Large intestine (tissue), 12 donors: ENCODE measurements at places on chromosomes 4 and X. TPM values are rescaled to one million over a fixed set of nuclear protein-coding genes. Genes with fewer than 3 reads are reported as not detected.

DNA sequence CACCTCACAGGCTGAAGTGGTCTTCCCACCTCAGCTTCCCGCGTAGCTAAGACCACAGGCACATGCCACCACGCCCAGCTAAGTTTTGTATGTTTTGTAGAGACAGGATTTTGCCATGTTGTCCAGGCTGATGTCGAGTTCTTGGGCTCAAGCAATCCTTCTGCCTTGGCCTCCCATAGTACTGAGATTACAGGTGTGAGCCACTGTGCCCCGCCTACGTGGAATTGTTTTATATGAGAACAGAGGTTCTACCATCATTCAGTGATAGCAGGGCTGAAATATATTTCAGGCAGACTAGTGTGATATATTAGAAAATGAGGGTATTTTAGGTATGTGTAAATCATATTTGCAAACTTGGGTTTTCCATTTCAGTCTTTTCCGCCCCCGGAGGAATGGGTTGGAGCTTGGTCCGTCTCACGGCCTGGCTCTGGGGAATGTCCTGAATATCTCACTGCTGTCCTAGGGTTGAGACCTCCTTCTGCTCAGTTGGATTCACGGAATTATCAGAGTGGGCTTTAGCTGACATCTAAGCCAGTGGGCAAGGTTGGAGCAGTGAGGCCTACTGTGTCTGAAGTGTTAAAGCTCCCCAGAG is 19.9 kb downstream of the NSD2 start:
- DNase-seq = no peak

DNA sequence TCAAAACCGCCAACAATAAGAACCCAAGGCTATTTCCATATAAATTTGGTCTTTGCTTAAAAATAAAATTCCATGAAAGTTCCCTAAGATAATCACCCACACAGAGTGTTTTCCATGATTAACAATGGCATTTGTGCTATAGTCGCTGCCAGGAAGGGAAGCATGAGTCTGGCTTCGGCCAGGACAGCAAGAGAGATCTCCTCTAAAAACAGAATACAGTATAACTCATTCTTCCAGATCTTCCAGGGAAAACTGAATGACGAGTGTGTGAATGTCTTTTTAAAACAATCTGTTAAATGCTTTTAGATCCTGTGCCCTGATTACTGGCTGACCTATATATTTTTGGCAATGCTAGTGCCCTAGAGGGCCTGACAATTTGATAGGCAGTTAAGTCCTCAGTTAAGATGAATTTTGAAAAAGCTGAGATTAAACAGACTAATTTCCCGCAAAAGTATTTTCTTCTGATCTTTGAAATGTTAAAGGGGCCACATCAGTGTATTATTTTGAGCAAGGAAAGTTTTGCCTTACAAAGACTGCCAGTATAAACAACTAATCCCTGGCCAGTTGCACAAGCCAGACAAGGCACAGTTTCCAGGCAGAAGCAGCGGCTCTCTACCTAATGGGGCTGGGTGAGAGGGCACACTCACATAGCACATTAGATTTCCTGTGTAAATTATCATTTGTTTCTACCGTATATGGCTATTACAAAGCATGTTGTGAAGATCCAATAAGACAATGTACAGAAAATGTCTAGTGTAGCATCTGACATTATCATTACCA is 127.3 kb downstream of the DCHS2 start:
- DNase-seq = no peak

DNA sequence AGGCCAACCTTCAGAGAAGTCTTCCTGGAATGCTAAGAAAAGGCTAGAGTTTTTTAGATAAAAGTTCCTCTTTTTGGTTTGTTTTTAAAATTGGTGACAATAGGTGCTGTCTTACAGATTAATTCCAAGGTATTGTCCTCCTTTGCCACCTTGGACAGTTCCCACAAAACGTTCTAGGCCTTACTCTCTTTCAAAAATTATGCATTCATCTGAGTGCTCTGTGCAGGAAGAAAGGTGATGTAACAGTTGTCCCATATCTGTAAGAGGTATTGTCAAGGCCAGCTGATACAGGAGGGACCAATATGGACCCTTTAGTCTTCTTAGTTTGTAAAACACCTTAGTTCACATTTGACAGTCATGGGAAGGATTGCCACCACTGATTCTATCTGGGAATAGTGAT is 15.9 kb upstream of the CXCL5 start:
- no peak for DNase-seq

- DNase-seq = no peak
Measured at GRCh38 chr4:5043579-5043978, 7.7 kb upstream of the STK32B start.

DNA sequence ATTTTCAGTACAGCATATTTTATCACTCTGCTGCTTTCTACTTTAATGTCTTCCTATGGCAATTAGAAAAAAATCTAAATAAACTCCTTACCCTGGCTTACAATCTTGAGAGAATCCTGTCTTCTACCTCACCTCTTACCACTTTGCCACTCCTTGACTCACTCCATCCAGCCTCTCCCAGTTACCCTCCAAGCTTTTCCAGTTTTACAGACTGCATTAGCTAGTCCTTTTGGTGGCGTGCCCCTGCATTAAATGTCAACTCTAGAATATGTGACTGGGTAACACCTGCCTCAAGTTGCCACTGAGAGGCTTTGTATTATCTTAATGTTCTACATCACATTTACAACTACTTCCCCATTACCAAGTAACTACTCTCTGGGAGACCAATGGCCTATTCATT is 7.5 kb upstream of the CDKL2 start:
- no peak for DNase-seq

GRCh38 chrX:141278306-141278705 is 36.0 kb upstream of the SPANXC start:
- DNase-seq = no peak

GRCh38 chr4:62145276-62145675 is 945.1 kb downstream of the ADGRL3 start:
- DNase-seq = no peak

DNA sequence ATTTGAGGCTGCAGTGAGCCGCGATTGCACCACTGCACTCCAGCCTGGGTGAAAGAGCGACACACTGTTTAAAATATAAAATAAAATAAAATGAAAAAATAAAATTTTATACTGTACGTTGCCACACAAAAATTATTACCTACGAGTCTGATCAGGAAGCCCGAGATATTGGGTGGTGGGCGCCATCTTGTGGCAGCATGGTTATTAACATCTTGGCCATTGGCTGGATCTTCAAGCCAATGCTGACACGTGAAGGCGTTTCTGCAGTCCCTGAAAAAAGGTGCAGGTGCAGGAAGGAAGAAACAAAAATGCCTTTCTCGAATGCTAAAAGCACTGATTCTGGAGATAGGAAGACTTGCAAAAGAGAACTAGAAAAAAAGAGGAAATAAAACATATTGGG is 4.9 kb upstream of the TLR8 start:
- DNase-seq = peak; percentile 13

GRCh38 chr4:108979759-108980158 is 216.9 kb upstream of the ETNPPL start:
- no peak for DNase-seq

GRCh38 chr4:147846318-147847155 is 114.6 kb downstream of the ARHGAP10 start:
- no peak for DNase-seq

DNA sequence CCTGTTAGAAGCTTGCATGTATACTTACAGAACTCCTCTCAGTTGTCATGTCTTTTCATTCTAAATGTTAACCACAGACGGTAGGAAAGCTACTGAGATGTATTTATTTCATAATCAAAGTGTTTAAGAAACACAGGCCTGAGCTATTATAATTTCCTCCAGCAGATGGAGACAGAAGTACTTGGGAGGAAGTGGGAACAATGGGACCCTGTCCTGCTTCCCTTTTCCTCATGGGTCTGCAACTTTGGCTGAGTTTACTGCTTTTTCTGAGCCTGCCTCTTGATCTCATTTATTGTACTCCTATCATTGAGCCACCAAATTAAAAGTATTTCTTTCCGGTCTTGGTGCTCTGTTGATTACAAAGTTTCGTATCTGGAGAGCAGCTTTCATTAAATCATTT is 67.7 kb upstream of the SPANXN2 start:
- DNase-seq = no peak

DNA sequence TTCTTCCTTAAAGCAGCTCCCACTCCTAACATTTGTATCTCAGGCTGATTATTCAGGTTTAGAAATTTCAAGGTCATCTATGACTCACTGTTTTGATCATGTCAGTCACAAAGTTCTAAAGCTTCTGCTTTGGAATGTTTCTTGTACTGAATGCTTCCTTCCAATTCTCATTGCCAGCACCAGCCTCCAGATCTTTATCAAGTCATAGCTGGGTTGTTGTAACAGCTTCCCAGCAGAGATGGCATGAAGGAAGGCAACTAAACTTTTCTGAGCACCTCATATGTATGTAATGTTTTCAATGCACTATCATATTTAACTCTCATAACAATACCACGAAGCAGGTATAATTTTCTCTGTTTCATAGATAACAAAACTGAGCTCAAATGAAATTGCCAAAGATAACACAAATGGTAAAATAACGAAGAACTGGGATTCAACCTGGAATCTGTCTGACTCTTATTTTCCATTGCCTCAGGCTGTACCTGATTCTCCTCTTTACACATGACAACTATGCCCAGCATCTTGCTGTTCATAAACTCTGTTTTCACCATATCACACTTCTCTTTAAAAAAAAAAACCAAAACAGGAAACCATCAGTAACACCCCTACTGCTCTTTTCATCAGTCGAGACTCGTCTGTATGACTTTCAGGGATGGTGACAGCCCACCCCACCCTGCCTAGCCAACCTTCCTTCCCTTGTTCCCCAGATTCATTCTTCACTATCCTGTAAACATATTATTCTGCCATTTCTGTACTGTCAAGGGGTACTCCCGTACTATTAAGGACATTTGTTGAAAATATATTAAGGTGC is 13.4 kb downstream of the TRPC3 start:
- no peak for DNase-seq

GRCh38 chr4:103105558-103106356 is 6.1 kb upstream of the BDH2 start:
- DNase-seq = no peak

DNA sequence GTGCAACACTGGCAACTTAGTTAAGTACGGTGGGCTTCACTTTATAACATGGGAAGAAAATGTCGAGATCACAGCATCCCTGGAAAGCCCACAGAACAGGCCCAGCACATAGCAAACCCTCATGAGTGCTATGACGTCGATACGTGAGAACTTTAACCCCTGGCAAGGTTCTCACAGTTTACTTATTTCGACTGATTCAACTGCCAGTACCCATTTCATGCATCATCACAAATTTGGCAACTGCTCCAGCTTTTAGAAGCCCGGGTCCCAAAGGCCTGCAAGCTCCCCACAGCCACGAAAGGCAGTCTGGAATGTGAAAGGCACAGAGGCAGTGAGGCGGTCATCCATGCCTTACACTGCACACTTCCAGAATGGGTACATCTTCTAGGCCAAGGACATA is 41.2 kb downstream of the RELL1 start:
- DNase-seq = no peak

- no peak for DNase-seq
Measured at GRCh38 chrX:1386338-1387127, 5.4 kb downstream of the SLC25A6 start.

DNA sequence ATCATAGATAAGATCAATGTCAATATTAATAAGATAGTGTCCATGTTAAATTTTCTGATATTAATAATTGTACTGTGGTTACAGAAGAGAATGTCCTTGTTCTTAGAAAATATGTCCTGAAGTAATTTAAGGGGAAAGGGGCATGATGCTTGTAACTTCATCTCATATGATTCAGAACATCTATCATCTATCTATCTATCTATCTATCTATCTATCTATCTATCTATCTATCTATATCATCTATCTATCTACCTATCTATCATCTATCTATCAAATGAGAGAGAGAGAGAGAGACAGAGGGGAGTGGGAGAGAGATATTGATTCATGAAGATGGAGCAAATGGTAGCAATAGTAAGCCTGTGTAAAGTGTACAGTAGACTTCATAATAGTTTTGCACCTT is 124.8 kb upstream of the FAT1 start:
- DNase-seq = no peak

DNA sequence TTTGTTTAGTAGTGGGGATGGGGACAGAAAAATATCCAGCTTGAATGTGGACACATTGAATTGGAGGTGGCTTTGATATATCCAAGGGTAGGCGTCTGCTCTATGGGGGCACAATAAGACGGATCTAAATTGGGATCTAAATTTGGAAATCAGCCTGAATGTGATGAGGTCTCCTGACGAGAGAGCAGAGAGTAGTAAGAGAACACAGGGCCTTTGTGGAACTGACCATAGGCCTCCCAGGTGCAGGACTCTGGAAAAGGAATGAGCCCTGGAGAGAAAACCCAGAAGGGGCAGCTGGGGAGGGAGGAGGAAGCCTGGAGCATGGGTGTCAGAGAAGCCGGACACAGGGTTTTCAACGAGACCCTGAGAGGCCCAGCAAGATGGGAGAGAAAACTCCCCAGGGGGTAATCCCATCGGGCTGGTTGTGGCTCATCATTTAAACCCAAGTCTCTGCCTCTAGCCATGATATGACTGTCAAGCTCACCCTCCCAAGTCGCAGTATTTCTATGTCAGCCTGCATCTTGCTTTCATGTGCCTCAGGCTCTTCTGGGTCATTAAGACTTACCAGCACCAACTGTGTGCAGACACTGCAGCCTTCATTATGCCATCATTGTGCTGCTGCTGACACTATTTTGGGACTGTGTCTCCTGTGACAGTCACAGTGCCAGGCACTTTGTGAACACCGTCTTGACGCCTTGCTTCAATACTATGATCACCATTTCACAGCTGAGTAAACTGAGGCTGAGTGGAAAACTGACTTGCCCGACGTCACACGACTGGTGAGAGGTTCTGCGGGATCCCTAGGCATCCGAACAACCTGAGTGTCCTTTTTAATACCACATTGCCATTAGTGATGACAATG is 57.1 kb downstream of the ANAPC4 start:
- no peak for DNase-seq

GRCh38 chr4:184433258-184433892 is 41.0 kb downstream of the IRF2 start:
- no peak for DNase-seq

GRCh38 chrX:70434914-70435586 is 9.6 kb upstream of the DLG3 start:
- DNase-seq = no peak

DNA sequence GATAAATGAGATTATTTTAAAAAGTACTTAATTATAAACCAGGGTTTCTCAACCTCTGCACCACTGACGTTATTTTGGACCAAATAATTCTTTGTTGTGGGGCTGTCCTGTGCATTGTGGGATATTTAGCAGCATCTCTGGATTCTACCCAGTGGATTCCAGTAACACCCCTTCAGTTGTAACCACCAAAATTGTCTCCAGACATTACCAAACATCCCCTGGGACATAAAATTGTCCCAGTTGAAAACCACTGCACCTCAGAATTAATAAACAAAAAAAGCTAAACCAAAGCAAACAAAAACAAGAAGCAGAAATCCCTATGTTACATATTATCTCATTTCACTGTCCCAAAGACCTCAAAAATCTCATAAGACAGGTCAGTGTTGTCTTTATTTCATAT is 54.2 kb upstream of the GIMD1 start:
- DNase-seq = no peak

The ADH7 gene
- not detected for polyA plus RNA-seq

The CSN1S1 gene
- polyA plus RNA-seq = not detected

The HSD17B13 gene
- polyA plus RNA-seq = 0.49 TPM

The METAP1 gene
- polyA plus RNA-seq = 70.9 TPM

The GATA1 gene
- 0.76 TPM for polyA plus RNA-seq

The ADRA2C gene
- polyA plus RNA-seq = 0.90 TPM

The MTNR1A gene
- 0.48 TPM for polyA plus RNA-seq
